ENCODE measurements at places on chromosomes 13 and 19.

GRCh38 chr19:43518051-43518450, 8.9 kb downstream of the ETHE1 start:
- no peak for DNase-seq

DNA sequence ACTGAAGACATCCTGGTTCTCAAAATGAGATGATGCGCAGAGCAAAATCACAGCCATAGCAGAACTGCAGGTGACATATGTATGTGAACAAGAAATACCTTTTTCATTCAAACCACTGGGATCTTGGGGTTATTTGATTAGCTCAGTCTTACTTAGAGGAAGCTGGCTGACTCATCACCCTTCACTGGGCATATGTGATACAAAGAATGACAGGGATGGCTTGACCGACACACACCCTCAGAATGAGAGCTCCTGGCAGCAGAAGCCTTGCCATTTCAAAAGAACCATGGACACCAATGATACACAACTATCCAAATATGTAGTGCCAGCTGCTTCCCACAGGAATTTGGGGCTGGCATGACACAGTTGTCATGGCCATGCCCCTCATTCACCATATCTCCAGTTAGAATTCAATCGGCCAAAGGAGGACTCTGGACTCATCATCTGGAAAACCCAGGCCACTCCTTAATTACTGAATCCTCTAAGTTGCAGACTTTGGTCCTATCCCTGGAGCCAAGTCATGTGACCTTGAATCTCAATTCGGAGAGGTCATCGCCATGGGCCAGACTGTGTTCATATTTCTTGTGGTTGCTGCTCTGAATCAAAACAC, 115.8 kb downstream of the KATNAL1 start:
- DNase-seq: peak; percentile 38

- no peak for DNase-seq
Measured at GRCh38 chr13:99085139-99085807, 107.4 kb upstream of the DOCK9 start.

GRCh38 chr13:64633948-64634347, 2596.2 kb downstream of the PCDH9 start:
- DNase-seq: no peak

DNA sequence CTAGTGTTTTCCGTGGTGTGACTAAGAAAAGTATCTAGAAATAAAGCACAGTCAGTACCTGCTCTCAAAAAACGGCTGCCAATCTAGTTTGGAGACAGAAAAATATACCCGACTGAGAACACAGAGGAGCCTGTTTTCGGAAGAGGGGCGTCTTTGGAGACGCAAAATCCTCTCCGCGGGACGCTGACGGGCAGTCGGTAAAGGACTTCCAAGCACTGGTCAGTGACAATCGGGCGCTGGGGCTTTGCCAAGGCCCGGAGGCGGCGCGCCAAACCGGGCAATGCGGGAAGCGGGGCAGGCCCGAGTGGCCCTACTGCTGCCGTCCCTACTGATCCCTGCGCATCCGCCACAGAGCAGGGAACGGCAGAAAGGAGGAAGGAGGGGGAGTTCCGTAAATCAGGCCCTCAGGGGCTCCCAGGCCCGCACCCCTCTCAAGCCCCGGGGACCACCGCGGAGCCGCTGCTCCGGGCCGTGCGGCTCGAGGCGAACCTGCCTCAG, 588 bp upstream of the DPY19L3 start:
- DNase-seq: peak; percentile 35

DNA sequence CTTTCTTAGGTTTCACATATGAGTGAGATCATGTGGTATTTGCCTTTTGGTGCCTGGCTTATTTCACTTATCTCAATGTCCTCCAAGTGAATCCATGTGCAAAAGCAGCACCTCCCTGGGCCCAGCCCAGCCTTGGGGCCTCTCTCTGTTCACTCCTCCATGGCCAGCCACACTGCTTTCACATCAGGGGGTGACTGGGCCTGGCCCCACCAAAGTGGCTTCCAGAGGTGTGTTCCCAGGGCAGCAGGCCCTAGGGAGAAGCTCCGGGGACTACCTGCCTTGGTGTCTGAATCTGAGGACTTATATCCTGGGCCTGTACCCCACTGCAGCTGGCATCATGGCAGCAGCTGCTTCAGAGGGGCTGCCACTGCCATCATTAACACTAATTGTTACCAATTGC, 829.9 kb upstream of the SLITRK5 start:
- DNase-seq: no peak

DNA sequence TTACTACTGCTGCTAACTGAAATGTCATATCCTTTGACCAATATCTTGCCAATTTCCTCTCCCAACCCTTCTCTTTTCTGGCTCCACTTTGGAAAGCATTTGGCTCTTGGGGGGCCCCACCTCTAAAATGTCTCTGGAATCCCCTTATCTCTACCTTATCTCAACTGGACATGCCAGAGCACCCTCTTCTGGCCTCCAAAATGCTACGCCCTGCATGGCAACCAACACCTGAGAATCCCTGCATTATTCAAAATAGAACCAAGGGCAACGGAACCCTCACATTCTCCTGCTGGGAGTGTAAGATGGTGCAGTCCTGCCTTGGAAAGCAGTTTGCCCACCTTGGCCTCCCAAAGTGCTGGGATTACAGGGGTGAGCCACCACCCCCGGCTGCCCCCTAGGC, 35.3 kb downstream of the CERS4 start:
- DNase-seq: no peak
